Uterus (tissue), 4 donors: ENCODE measurements at places on chromosomes 3 and 15.

DNA sequence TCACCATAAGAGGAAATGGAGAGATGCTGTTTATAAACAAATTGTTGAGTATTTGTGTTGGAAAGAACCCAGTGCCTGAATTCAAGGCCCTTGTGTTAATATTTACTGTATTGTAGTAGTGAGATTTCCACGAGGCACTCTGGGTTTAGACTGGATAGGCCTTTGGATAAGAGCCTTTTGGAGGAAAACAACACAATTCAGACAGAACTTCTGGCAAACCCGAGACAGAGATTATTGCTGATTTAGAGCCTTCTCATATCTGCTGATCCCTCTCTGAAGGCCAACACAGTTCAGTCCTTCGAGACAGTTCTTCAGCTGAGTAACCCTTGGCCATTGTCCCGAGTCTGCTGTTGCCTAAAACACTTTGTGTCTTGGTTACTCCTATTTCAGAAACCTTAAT, 55.7 kb downstream of the LMCD1 start:
- peak; percentile 74 for DNase-seq

DNA sequence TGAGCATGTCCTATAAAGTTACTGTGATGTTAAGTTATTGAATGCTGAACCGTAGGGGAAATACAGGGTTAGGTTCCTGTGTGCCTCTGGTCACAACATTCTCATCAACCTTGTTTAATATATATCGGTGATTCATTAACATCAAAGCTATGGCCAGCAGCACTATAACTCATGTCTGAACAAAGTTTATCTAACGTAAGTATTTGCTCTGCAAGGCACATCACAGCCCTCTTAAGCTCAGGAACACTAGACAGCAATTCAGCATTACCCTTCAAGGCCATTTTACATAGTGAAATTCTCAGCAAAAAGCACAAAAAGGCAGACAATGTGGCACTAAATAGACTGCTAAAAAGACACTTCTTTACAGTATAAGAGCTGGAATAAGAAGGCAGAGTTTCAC, 48.2 kb upstream of the FNDC3B start:
- DNase-seq, result no peak

- DNase-seq, result no peak
Observed at GRCh38 chr3:5226783-5227182, 39.3 kb downstream of the EDEM1 start.

DNA sequence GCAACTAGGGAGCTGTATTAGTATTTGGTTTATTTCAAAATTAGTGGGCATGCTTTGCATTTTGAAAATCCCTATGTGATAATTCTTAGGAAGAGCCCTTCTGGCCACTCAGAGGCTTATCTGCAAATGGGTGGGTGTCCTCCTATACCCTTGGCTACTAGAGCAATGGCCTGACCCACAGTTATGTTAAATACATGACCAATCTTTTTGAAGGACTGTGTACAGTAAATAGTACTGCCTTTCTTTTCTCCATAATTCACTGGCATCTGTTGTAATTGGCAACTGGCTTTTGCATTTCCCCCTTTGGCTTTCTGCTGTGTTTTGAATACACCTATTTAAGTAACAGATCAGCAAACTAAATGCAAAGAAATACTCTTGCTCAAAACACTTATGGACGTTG, 175.4 kb downstream of the ANXA2 start:
- DNase-seq, result no peak

DNA sequence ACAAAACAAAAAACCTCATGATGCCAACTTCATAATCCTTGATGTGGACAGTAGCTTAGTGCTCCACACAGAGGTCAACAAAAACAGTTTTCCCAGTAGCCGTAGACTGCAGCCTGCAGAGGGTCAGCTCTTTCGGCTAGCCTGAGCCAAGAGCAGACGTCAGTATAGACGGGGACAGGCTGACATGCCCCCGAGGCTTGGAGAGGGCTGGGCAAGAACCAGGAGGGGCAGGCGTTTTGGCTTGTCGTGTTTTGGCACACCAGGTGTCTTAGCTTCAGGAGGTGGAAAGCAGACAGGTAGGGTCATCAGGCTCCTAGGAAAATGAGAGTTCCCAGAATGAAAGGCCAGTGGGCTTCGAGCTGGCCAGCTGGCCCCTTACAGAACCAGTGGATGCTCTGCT, 21.8 kb downstream of the CAND2 start:
- DNase-seq, result no peak

GRCh38 chr15:80272987-80273386, 21.0 kb upstream of the CTXND1 start:
- no peak for DNase-seq

- DNase-seq, result no peak
Observed at GRCh38 chr3:126208182-126208581, 27.8 kb upstream of the ALDH1L1 start.

DNA sequence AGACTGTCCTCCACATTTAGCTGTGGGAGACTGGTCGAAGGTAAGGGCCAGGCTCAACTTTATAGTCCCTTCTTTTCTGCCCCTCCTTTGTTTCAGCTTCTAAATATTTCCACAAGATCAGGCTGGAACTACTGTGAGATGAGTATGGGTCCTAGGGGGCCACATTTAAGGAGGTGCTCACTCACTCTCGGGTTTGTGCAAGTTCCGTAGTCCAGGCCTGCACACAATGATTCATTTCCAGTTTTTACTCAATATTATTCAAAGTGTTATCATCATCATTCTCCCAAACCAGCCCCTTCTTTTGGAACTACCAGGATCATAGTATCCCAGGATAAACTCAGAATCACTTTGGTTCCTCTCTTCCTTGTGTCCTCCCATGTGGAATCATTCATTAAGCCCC, 289.1 kb downstream of the ADAMTSL3 start:
- no peak for DNase-seq

- no peak for DNase-seq
Observed at GRCh38 chr3:118548434-118548833, 486.2 kb downstream of the IGSF11 start.

- DNase-seq, result no peak
Observed at GRCh38 chr15:63015618-63016017, 26.9 kb upstream of the TPM1 start.

DNA sequence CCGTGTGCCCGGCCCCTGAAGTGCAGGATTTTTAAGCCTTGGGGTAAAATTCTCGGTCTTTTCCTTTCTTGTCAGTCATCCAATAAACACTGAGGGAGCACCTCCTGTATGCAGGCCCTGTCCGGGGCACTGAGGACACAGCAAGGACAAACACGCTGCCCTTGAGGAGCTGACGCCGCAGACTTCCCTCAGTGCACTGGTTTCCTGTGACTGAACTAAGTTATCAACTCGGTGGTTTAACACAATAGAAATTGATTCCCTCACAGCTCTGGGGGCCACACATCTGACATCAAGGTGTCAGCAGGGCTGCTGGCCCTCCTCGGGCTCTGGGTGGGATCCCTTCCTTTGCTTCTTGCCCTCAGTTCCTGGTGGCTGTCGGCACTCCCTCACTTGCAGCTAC, 65.1 kb downstream of the ZNF445 start:
- DNase-seq, result no peak

- no peak for DNase-seq
Observed at GRCh38 chr15:67997996-67998395, 56.1 kb upstream of the PIAS1 start.
